CD4-positive, alpha-beta T cell treated with Interleukin-2 at 100 ng/mL for 4 hours (primary cell): ENCODE measurements at places on chromosomes 6 and 20.

GRCh38 chr6:39669207-39669972, 55.8 kb downstream of the KIF6 start:
- no peak for DNase-seq

- DNase-seq: no peak
Measured at GRCh38 chr20:57265997-57266290, 497 bp downstream of the BMP7 start.

GRCh38 chr6:53593001-53593488, 48.1 kb upstream of the GCLC start:
- no peak for DNase-seq

DNA sequence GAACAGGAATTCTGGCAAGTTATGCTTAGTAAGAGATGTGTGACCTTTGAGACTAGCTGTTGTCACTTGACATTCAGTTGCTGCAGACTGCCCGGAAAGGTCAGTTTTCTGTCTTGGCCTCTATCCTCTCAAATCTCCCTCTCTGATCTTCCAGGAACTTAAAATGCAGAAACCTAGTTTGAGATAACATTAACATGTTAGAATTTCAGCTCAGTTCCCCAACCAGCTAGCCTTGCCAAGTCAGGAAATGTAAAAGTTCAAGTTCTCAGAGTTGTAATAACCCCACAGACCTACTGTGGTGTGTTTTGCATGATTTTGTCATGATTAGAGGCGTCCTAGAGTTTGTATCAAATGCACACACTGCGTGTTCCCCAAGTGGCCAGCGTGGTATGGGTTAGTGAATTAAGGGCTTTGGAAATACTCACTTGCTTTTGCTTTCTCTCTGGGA, 46.6 kb downstream of the DUSP22 start:
- no peak for DNase-seq

DNA sequence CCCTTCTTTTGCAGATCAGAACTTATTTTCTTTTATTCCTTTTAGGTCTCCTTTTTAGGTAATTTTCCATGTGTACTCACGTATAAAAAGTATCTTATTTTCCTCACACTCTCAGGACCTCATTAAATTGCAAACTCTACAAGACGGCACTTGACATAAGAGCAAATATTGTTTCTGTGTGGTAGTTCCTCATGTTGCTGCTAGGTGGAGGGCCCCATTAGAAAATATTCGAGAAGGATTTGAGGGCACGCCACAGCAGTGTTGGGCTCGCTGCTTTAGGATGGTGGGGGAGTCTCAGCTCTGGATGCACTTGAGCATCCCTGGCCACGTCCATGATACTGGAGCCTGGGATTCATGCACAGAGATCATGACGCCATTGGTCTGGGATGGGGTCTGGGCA, 64.9 kb upstream of the ZFP64 start:
- no peak for DNase-seq

GRCh38 chr6:122694602-122695001, 84.4 kb downstream of the PKIB start:
- no peak for DNase-seq

- DNase-seq: no peak
Measured at GRCh38 chr20:41170386-41171105, 33.2 kb downstream of the PLCG1 start.

- DNase-seq: no peak
Measured at GRCh38 chr20:57075181-57075580, 191.3 kb downstream of the BMP7 start.
